ENCODE measurements at places on chromosomes 5 and 9. TPM values are rescaled to one million over a fixed set of nuclear protein-coding genes. Genes with fewer than 3 reads are reported as not detected.

NTNG2 gene
- total RNA-seq: 2.1 TPM

HDHD3 gene
- total RNA-seq: 23.9 TPM

PCDHGA11 gene
- 1.1 TPM for total RNA-seq

GLDC gene
- 2.3 TPM for total RNA-seq

RICTOR gene
- 46.4 TPM for total RNA-seq

PCSK5 gene
- not detected for total RNA-seq

AP3S1 gene
- 43.2 TPM for total RNA-seq

DNA sequence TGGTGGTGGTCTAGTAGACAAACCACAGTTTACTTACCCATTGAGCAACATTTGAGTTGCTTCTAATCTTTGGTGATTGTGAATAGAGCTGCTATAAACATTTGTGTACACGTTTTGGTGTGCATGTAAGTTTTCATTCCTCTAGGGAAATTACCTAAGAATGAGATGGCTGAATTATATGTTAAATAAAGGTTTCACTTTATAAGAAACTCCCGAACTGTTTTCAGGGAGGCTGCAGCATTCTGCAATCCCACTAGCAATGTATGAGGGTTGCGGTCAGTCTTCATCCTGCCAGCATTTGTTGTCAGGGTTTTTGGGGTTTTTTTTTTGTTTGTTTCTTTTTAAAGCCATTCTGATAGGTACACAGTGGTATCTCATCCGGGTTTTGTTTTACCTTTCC, 45.7 kb upstream of the PPARGC1B start:
- H3K27me3 ChIP-seq: peaks cover 23% of the 10 kb centered on the region
- no peak overlapping the region for H3K27ac ChIP-seq
- H3K4me3 ChIP-seq: no peak overlapping the region

GRCh38 chr5:6457592-6457991, 8.9 kb downstream of the UBE2QL1 start:
- peaks cover 27% of the 10 kb centered on the region for H3K27me3 ChIP-seq
- H3K27ac ChIP-seq: no peak overlapping the region
- no peaks in the 10 kb centered on the region for H3K4me1 ChIP-seq
- DNase-seq: no peak
- no peak overlapping the region for H3K4me3 ChIP-seq
- H3K36me3 ChIP-seq: no peaks in the 10 kb centered on the region

DNA sequence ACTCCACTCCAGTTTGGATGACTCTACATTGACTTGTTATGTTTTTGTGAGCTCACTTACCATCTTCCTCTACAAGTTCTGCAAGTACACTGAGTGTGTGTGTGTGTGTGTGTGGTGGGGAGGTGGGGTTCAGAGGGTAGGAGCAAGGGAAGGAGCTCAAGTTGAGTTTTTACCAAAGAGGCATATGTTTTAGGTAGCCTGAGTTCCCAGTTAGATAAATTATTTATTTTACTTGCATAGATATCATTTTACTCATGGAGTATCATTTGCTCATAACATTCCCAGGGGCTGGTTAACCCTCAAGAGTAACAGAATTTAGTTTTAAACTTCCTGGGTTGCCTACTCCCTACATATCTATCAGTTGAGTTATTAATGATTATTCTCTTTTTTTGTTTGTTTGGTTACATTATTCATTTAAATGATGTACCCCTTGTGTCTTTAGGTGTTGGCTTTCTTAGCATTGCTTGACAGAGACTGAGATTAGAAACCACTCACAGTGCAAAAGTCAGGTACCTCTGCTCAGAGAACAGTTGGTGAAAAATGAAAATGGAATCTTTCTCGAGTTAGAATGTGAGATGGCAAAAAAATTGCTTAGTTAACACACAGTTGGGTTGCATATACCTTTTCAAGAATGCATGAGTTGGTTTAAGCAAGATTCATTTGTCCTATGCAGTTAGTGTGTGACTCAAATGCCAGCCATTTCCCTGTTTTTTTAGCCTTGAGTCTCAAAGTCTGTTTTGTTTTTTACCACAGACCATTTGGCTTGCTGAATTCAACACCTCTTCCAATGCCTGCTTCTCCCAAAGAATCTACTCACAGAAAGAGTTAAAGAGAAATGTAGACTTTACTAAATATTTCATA, 29.2 kb downstream of the TNFSF8 start:
- no peak overlapping the region for H3K4me3 ChIP-seq
- no peaks in the 10 kb centered on the region for H3K27me3 ChIP-seq
- no peak overlapping the region for H3K27ac ChIP-seq
- no peaks in the 10 kb centered on the region for H3K36me3 ChIP-seq
- no peak for DNase-seq

DNA sequence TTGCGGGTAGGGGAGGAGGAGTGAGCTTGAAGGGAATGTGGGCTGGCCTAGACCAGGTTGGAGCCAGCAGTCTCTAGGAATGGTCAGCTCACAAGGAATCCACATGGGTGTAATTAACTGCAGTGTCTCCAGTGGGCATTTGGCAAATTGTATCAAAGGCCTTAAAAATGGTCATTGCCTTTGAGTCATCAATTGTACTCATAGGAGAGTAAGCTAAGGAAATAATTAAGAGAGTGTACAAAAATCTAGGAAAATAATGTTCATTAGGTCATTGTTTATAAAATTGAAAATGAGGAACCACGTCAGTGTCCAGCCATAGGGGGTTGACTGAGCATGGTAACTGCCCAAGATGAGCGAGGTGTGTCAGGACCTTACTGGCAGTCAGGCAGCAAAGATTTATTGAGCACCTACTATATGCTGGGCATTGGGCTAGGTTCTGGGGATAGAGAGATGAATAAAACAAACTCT, 29.8 kb upstream of the RPL26L1 start:
- no peak overlapping the region for H3K27ac ChIP-seq
- peaks cover 17% of the 10 kb centered on the region for H3K4me1 ChIP-seq
- no peak overlapping the region for H3K4me3 ChIP-seq
- H3K27me3 ChIP-seq: no peaks in the 10 kb centered on the region

- DNase-seq: no peak
- no peak overlapping the region for H3K27ac ChIP-seq
- no peaks in the 10 kb centered on the region for H3K27me3 ChIP-seq
- no peaks in the 10 kb centered on the region for H3K36me3 ChIP-seq
- H3K4me3 ChIP-seq: no peak overlapping the region
- H3K4me1 ChIP-seq: no peaks in the 10 kb centered on the region
Observed at GRCh38 chr5:34865091-34865490, 26.1 kb downstream of the TTC23L start.

GRCh38 chr5:150078802-150079689, 7.3 kb downstream of the CSF1R start:
- no peak overlapping the region for H3K4me3 ChIP-seq
- no peaks in the 10 kb centered on the region for H3K36me3 ChIP-seq
- DNase-seq: no peak
- H3K27ac ChIP-seq: no peak overlapping the region
- H3K27me3 ChIP-seq: no peaks in the 10 kb centered on the region

DNA sequence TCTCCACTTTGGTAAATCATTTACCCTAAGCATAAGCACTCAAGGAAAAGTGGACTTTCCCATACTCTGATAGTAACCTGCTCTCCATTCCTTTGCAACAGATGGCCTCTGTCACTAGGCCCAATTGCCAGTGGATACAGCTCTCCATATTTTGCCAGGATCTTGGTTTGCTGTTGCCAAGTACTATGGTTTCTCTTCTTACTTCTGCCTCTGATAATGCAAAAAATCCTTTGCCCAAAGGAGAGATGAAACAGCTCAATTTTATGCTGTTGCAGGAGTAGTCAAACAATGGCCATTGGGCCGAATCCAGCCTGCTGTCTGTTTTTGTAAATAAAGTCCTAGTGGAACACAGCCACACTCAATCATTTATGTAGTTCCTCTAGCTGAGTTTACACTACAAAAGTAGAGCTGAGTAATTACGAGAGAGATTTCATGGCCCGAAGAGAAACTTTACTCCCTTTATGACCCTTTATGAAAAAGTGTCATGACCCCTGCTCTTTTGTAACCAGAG, 92.5 kb downstream of the HTR4 start:
- H3K27ac ChIP-seq: no peak overlapping the region
- no peak for DNase-seq
- H3K27me3 ChIP-seq: no peaks in the 10 kb centered on the region
- no peaks in the 10 kb centered on the region for H3K4me1 ChIP-seq
- no peaks in the 10 kb centered on the region for H3K36me3 ChIP-seq
- H3K4me3 ChIP-seq: no peak overlapping the region

DNA sequence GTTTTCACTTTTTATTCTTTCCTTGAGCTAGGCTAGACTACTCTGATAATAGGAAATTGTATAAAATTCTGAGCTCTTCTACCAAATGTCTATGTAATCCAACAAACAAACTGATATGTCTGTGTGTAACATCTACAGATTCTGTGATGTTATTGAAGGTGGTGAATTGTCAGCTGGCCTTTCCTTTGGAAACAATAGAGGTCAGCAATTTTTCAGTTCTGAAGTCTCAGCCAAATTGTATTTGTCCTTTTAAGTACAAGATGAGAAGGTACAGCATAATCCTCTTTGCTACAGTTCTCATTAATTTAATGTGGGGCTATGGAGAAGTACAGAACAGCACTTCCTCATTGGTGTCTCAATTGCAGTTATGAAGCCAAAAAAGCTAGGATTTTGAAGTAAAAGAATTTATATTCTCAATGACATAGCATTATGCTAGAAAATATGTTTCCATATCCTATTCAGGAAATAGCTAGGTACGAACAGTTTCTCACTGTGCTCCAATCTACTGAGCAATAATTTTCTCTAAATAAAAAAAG, 198.0 kb downstream of the HINT1 start:
- no peak overlapping the region for H3K4me3 ChIP-seq
- H3K36me3 ChIP-seq: no peaks in the 10 kb centered on the region

GRCh38 chr5:27124590-27124989, 86.2 kb upstream of the CDH9 start:
- H3K4me3 ChIP-seq: no peak overlapping the region
- H3K27ac ChIP-seq: no peak overlapping the region
- no peaks in the 10 kb centered on the region for H3K4me1 ChIP-seq

- no peak for DNase-seq
- no peak overlapping the region for H3K4me3 ChIP-seq
- no peak overlapping the region for H3K27ac ChIP-seq
- peaks cover 3% of the 10 kb centered on the region for H3K4me1 ChIP-seq
- no peaks in the 10 kb centered on the region for H3K36me3 ChIP-seq
Observed at GRCh38 chr5:168328814-168329213, 37.4 kb downstream of the WWC1 start.

DNA sequence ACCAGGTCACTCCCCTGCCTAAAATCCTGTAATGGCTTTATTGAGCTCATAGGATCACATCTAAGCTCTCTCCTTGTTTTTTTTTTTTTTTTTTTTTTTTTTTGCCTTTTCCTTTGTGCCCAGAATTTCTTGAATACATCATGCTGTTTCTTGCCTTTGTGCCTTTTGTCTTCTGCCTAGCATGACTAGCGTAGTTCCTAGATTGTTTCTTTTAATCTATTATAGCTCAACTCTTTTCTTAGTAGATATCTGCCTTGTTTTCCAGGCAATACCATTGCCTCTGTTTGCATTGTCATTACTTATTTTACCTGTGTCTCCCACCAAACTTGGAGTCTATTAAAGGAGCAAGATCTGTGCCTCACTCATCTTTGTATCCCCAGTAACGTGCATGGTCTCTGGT, 106.1 kb upstream of the C9orf72 start:
- no peak overlapping the region for H3K27ac ChIP-seq
- no peaks in the 10 kb centered on the region for H3K4me1 ChIP-seq
- H3K36me3 ChIP-seq: no peaks in the 10 kb centered on the region
- no peak for DNase-seq
- H3K4me3 ChIP-seq: no peak overlapping the region

GRCh38 chr5:156330141-156330870, 3.3 kb downstream of the SGCD start:
- no peak for DNase-seq
- no peaks in the 10 kb centered on the region for H3K4me1 ChIP-seq
- no peaks in the 10 kb centered on the region for H3K36me3 ChIP-seq

DNA sequence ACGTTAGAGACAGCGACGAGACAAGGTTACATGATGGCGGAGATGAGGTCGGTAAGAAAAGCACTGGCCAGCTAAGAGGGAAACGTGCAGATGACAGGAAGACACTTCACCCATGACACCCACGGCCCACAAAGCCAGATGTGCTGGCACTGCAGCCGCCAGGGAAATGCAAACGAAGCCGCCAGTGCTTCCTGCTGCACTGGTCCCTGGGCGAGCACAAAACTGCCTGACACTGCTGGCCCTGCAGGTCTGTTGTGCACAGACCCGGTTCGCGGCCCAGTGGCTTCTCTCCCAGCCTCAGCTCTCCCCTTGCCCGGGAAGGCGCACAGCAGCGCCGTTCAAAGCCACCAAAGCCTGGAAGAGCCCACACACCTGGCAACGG, 20.3 kb downstream of the QSOX2 start:
- peak overlapping the region; percentile 79 for H3K4me3 ChIP-seq
- no peaks in the 10 kb centered on the region for H3K27me3 ChIP-seq
- H3K4me1 ChIP-seq: peaks cover 76% of the 10 kb centered on the region
- H3K36me3 ChIP-seq: peaks cover 80% of the 10 kb centered on the region

DNA sequence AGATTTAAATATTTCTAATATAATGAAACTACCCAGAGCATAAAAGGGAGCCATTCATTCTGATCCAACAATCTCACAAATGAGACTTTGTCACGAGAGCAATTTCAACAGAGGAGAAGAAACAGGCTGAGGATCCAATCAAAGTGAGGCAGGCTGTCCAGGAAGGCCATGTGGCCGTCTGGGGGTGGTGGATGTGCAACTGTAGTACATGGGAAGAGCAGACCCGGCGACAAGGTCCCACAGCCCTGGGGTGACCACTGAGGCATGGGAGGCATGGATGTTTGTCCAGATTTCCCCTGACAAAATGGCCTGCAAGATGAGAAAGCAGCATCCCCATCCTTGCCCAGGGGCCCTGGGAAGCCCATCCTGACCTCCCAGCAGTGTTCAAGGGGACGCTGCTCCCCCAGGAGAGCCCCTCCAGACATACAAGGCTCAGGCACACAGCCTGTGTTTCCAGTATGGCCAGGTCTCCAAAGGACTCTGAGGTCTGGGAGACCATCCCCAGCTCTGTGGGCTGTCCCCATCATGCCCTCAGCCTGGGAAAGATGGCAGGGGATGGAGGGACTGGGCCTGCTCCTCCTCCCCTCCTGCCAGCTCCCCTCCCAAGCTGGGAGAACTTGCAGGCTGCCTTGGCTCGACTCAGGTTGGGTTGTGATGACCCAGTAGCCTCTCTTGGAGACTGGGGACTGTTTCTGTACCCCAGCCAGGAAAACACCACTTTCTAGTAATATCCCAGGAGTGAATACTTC, 27.5 kb upstream of the FCN2 start:
- H3K27ac ChIP-seq: no peak overlapping the region
- H3K4me3 ChIP-seq: no peak overlapping the region
- peaks cover 16% of the 10 kb centered on the region for H3K27me3 ChIP-seq
- no peak for DNase-seq
- H3K4me1 ChIP-seq: no peaks in the 10 kb centered on the region

DNA sequence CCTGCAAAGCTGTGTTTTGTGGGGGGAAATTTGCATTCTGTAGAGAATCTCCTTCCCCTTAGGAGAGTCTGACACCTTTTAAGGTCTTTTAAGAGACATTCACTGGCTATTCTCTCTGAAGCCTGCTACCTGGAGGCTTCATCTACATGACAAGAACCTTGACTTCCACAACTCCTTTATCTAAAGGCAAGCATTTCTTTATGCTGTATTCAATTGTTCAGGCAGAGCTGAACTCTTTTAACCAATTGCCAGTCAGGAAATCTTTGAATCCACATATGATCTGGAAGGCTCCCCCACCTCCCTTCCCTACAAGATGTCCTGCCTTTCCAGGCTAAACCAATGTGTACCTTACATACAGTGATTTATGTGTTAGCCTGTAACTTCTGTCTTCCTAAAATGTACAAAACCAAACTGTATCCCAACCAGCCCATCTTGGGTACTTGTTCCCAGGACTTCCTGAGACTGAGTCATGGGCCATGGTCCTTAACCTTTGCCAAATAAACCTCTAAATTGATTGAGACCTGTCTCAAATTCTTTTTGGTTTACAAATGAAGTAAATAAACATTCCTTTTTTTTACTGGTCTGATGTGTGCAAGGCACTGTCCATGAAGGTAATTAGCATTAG, 9.9 kb downstream of the C9orf85 start:
- H3K27me3 ChIP-seq: no peaks in the 10 kb centered on the region
- DNase-seq: no peak
- peaks cover 31% of the 10 kb centered on the region for H3K36me3 ChIP-seq
- H3K4me3 ChIP-seq: no peak overlapping the region
